KG1 (cell line): ENCODE measurements at places on chromosomes 12 and 14.

- no peak for DNase-seq
These were observed 37.2 kb upstream of the RBM19 start for GRCh38 chr12:114003286-114003685.

GRCh38 chr12:42641221-42641885 is 51.8 kb upstream of the PRICKLE1 start:
- no peak for DNase-seq

- no peak for DNase-seq
These were observed 145.3 kb downstream of the GRIN2B start for GRCh38 chr12:13836099-13836498.

DNA sequence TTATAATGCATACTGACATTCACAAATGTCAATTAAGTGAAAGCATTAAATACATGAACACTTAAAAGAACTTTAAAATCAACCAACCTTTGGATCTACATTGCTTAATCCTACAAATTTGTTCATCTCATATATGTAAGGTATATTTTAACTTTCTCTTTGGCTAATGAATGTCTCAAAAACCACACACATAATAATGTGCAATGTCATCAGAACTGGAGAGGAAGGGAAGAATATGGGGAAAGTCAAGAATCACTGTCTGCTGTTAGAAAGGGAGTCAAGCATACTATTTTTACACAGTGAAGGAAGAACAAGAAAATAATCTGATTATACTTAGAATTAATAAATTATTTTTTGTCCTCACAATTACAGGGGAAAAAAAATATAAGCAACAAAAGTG is 4.9 kb downstream of the GMFB start:
- no peak for DNase-seq

GRCh38 chr12:67633708-67634107 is 14.8 kb upstream of the DYRK2 start:
- no peak for DNase-seq

DNA sequence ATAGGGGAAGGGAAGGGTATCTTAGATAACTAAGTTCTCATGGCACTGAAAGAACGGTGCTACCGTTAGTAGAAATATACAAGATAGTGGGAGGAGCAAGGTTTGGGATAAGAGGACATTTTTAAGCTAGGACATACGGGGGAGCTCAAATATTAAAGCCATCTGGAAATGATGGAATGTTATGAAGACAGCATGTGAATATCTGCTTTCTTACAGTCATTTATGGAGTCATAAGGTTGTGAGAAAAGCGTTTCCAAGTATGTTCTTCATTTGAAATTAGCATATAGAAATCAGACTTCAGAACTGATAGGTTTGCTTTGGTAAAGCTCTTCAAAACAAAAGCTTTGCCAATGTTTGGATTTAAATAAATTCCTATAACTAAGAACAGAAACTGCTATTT is 62.3 kb downstream of the OTOGL start:
- no peak for DNase-seq

DNA sequence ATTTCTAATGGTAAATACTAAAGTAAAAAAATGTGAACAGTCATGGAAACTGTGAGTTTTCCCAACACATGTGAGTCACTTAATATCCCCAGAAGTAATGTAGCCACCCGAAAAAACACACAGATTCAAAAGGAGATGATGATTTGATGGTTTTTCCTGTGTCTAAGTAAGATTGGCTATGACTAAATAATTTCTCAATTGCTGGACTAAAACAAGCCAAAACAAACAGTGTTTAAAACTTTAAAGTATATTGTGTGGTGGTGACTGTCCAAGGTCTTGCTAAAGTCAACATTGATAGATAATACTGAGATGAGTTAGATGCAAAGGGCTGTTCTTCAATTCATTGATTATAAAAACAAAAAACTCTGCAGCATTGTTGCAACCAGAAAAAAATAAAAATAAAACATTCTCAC is 89.6 kb upstream of the SOX5 start:
- no peak for DNase-seq

DNA sequence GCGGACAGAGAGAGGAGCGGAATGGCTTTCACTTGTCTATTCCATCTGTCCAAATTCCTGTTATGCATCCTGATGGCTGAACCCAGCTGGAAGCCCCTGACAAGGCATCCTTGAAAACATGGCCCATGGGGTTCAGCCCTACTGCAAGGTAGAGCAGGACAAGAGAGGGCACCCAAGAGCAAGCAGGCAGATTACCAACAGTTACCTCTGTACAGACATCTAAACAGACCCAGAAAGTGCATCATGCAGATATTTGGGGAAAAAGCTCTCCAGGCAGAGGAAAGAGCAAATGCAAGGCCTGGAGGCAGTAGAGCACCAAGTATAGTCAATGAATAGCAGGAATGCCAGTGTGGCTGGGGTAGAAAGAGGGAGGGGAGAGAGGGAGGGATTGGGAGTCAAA is 407.5 kb downstream of the PCNX1 start:
- no peak for DNase-seq

DNA sequence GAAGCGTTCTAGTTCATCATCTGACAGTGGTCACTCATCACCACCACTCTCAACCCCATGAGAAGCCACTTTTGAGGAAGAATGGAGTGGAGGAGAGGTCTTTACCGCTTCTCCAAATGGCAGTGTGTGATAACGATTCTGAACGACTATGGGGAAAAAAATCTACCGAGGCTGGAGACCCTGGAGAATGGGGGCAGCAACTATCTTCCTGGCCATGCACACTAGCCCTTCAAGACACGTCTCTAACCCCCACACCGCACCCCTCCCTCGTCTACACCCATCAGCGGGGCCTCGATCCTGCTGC is 365 bp downstream of the ING4 start:
- DNase-seq: no peak

- no peak for DNase-seq
These were observed 62.9 kb downstream of the FOXN4 start for GRCh38 chr12:109246221-109246620.

- no peak for DNase-seq
These were observed 3.7 kb upstream of the KRT2 start for GRCh38 chr12:52655720-52656124.

- no peak for DNase-seq
These were observed 215.5 kb downstream of the C12orf50 start for GRCh38 chr12:87813476-87814234.

DNA sequence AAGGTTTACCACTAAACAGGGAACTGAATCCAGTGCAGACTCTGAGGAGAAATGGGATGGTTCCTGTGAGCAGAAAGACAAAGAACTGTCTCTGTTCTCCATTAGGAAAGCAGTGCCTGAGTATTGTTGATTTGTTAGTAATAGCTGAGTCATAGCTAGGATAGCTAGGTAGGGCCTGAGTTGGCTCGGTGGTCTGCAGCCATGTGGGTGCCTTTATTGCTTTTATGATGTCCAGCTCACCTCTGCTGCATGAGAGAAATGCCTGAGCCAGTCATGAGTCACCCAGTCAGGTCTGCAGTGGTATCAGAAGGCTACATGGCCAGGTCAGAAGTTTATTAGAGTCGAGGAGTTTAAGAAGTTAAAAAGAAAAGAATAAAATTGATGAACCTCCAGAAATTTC is 24.2 kb downstream of the TRHDE start:
- DNase-seq: no peak

- DNase-seq: no peak
These were observed 139.2 kb downstream of the KICS2 start for GRCh38 chr12:64082866-64083268.

DNA sequence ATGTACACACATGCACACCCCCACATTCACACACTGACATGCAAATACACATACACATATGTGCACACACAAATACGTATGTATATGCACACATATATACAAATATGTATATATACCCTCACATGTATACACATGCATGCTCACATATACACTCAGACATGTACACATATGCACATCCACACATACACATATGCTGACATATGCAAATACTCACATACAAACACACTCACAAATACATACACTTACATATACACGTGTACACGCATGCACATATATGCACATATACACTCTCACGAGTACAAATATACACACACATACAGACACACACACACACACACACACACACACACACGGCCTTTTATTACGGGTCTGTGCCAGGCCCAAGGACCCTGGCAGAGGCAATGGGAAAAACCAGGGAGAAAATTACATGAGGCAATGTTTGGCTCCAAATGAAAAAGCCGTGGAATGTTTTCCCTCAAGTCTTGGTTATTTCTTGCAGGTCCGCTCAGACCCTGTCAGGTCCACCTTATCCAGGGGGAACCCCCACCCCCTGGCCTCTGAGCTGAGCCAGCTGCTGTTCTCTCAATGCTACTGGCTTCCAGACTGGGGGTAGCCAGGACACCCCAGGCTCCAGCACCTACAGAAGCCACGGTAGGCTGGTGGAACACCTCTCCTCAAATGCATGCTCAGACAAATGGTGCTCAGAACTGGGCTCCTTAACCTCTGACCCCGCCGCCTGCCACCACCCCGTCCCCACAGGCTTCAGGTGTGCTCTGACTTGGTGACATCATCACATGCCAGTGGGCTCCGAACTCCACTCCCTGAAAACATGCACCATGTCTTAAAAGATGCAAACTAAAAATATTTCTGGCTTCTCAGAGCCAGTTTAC is 54.7 kb downstream of the BCL11B start:
- no peak for DNase-seq

- DNase-seq: no peak
These were observed 1.8 kb downstream of the B3GNT4 start for GRCh38 chr12:122205053-122205925.

DNA sequence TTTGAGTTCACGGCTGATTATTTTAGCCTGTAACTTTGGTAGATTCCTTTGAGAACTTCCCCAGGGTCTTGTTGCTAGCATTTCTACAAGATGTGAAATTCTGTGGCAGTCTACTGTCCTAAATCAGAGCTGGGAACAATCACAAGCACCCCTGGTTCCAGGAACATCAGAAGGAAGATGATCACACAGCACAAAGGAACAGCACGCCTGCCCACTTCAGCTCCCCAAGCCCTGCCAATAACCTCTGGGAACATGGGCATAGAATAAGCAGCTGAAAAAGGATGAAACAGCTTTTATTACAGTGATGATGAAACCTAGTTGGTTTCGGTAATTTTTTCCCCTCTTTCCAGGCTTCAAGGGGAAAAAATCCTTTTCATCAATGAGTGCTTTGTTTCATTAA is 12.3 kb downstream of the GPR19 start:
- DNase-seq: no peak

- no peak for DNase-seq
These were observed at the start of gene PAX9 for GRCh38 chr14:36661506-36662257. PAX9 (plus strand) TSS chr14:36661860; CDS start chr14:36662090, 230 bp downstream.

DNA sequence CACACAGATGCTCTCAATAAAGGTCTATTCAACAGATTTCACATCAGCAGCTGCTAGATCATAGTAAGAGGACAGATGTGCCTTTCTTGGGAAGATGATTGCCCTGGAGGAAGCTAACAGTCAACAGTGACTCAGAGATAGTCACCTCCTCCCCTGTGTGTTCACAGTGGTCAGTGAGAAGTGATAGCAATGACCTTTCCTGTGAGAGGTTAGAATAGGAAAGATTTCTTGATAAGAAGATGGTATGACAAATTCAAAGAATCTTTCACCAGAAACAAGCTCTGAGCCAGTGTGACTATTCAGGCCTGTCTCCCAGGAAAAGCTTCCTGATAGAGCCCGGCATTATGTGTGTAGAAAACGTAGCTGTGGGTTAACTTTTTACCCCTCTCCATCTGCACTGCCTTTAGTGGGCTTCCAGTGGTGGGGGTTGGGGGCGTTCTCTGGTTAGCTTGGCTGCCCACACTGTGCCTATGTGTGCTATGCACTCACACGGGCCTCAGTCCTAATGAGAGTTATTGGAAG is 66.4 kb upstream of the ARHGAP5 start:
- DNase-seq: no peak

- DNase-seq: no peak
These were observed 41.2 kb upstream of the MEG3 start for GRCh38 chr14:100784523-100785337.

DNA sequence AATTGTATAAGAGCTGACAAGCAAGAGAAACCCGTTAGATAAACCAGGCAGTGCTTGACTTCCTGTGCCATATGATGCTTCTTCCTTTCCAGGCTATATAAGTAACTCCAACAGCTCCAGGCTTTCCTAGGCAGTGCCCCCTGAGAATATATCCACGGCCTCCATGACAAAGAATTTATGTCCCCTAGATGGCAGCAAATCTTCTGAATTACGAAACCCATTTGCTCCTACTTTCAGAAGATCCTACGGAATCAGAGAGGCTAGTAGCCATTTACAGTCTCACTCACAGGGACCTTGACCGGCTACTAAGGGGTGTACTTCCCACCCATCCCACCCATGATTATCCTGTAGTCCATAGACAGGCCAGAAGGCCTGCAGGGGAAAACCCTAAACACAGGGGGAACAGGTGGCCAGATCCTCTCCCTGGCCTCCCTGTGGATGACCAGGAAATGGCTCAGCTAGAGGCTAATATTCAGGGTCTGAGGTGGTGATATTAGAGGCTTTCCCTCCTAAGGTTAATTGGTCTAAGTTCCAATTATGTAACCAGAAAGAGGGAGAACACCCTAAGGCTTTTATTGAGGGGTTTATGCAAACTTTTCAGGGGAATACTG is 77.2 kb upstream of the DCD start:
- DNase-seq: no peak

DNA sequence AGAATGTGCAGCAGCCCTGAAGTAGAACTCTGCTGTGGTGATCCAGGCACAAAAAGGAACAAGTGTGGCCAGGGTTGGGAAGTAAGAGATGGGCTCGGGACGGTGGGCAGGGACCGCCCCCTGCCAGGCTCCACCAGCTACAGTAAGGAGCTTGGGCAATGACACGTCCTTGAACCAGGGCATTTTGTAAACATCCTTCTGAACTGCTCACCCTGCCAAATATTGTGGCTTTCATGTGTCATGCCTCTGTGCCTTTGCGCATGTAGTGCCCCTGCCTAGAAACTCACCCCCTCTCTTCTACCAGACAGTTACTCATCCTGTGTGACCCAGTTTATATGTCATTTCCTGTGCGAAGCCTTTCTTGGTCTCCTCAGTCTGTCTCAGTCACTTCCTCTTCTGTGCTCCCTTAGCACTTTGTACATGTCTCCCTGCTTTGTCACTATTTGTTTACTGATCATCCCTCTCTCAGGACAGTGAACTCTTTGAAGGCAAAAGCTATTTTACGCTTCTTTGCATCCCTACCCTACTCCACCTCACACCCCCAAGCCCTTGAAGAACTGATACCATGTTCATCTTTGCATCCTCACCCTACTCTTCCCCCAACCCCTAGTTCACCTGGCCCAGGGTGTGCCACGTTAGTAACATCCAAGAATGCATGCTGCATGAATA is 108.9 kb upstream of the PLEKHG7 start:
- peak; percentile 25 for DNase-seq
